Dermis blood vessel endothelial cell (primary cell): ENCODE measurements at places on chromosomes 1 and 21. TPM values are rescaled to one million over a fixed set of nuclear protein-coding genes. Genes with fewer than 3 reads are reported as not detected.

The ZNF593OS gene
- total RNA-seq = not detected in 2 replicates

The CFHR3 gene
- not detected in 2 replicates for total RNA-seq

The C1orf141 gene
- total RNA-seq = not detected in 2 replicates

GRCh38 chr1:176033474-176033873 lies 173.6 kb downstream of the COP1 start:
- peak; percentile 10 for DNase-seq

- no peak for DNase-seq
These were observed 216.0 kb upstream of the NFIA start for GRCh38 chr1:60866226-60866900.

DNA sequence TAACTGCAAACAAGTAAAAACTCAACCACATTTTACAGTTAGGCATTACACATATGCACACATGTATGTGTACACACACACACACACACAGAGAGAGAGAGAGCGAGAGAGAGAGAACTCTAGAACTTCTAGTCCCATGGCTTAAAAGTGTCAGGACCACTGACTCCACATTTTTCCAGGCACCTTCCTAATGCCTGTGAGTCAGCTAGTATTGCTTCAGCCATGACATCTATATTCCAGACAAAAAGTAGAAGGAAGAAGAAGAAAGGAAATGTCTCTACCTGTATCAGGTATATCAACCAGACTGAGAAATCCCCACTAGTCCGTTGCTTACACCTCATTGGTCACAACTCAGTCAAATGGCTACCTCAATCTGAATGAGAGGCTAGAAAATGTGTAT lies 31.9 kb upstream of the TACSTD2 start:
- DNase-seq = no peak

GRCh38 chr21:42566524-42567213 lies 53.0 kb downstream of the SLC37A1 start:
- no peak for DNase-seq

- DNase-seq = peak; percentile 57
These were observed 118.3 kb downstream of the OLFML2B start for GRCh38 chr1:161905269-161905884.

DNA sequence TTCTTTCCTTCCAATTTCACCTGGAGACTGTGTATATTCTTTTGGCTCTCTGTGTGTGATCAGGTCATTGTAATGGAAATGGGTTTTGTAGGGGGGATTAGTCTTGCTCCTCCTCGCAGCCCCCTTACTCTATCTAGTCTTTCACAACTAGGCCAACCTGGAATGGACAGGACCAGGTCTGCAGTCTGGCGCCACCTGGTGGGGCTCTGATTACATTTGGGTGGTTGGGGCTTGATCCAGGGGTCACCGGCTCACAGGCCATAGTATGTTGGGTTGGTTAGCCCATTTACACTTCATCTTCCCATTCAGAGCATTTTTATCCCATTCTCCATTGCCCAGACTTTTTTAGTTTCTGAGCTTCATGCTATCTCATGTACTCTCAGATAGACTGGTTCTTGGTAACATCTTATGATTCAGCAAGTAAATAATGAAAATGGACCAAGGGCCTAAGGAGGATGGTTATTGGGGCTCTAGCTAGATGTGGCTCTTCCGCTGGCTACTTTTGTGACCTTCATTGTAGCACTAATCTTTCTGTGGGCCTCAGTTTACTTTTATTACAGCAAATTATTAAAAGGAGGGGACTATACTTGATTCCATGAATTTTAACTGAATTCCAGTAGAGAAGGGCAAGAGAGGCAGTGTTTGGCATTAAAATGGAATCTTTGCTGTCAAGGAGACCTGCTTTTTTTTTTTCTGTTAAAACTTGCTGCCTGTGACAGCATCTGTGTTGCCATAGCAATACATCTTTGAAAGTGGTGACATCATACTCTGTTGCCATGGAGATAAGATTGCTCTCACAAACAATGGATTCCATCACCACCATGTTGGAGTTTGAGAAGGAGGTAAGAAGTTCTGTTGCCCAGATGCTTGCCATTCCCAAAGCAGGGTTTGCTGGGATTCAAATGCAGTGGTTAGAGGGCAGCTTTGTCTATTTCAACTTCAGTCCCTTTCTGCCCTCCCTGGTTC lies 150.1 kb downstream of the PLXNA2 start:
- peak; percentile 78 for DNase-seq

- no peak for DNase-seq
These were observed 34.8 kb upstream of the TENT5C start for GRCh38 chr1:117570988-117571409.

DNA sequence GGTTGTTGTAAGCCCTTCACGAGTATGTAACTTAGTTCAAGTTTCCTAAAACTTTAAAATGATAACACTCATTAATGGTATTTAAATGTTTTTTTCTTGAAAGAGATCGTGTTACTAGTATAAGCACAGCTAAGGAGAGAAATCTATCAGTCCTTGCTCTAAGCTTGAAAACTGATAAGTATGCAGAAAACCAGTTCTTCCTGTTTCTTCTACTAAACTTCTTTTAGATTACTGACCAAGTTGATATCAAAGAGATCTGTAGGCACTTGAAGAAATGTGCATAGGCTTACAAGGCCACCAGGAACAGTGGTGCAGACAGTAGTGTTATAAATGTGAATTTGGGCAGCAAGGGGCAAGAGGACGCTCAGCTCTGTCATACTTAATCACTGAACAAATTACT lies 3.9 kb downstream of the EFCAB14 start:
- no peak for DNase-seq

DNA sequence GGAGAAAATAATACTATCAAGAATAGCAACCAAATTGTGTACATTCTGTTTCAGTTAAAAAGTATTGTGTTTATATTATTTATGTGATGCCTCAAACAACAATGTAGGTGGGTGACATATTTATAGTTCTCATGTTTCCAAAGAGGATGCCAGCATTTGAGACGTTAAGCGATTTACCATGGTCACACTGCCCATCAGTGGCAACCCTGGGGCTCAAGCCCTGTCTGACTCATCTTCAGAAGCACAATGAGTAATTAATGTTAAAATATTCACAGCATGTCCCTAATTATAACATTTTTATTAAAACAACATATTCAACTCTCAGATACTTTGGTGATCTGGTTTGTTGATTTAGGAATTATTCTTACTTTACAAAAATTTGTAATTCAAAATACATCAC lies 409.4 kb downstream of the BRINP3 start:
- no peak for DNase-seq
